ENCODE measurements at places on chromosomes 3 and 15.

DNA sequence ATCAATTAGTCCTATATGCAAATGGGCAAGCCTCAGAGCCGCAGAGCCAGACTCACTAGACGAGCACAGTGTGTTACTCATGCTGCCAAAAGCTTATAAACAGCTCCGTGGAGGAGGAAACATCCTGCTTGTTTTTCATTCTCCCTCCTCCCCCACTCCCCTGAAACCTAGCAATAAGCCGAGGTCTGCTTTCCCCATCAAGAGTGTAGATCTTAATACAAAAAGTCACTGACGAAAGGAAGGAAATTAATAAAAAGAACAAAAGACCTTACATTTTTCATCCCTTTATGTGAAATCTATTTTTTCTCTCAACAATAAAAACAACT, 88.5 kb downstream of the XXYLT1 start:
- DNase-seq = no peak

GRCh38 chr15:35698966-35699575, 153.1 kb upstream of the DPH6 start:
- DNase-seq = no peak

- DNase-seq = no peak
These were observed 76.8 kb upstream of the CHRNA7 start for GRCh38 chr15:31953478-31953877.

- no peak for DNase-seq
These were observed 6.9 kb upstream of the ZNF662 start for GRCh38 chr3:42898896-42899675.

DNA sequence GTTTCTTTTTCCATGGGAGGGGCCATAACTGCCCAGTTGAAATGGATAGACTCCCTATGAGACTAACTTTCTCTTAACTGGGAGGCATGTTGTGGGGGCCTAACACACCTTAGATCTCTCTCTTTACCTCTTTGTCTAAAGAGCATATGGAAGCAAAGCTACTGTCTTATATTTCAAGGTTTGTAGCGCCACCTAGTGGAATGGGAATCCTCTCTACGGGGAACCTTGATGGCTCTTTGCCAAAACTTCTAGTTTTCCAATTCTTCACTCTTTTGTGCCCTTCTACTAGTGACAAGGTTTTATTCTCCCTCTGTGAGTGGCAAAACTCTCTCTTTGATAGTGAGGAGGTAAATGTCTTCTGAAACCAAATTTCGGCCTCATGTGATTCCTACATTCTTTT, 1030.4 kb upstream of the CADM2 start:
- no peak for DNase-seq

GRCh38 chr3:126509597-126510307, 7.8 kb downstream of the UROC1 start:
- DNase-seq = peak; percentile 31

DNA sequence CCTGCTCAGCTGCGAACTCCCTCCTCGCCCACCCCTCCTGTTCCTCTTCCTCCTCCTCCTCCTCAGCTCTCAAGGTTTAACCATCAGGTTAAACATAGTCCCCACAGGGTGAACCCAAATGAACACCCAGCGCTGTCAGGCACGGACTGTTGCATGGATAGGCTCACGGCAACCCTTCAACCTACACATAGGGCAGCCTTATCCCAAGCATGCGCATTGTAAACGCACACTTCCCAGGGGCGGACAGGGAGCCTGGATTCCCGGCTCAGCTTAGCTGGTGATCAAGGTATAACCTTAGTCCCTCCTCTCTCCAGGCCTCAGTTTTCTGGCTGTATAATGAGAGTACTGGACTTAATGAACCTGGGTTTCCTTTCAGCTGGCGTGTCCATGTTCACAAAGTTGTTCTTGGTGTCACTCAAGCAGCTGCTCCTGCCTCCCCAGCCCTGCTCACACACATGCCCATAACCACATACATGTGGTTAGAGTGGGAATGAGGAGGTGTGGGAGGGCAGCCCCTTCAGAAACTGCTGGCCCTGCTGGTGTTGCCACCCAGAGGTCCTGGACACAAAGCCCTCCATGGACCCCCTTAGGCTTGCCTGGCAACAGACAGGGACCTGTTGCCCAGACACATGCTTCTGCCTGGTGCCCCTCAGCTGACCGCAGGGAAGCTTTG, 20.9 kb upstream of the VPS33B start:
- DNase-seq = no peak

DNA sequence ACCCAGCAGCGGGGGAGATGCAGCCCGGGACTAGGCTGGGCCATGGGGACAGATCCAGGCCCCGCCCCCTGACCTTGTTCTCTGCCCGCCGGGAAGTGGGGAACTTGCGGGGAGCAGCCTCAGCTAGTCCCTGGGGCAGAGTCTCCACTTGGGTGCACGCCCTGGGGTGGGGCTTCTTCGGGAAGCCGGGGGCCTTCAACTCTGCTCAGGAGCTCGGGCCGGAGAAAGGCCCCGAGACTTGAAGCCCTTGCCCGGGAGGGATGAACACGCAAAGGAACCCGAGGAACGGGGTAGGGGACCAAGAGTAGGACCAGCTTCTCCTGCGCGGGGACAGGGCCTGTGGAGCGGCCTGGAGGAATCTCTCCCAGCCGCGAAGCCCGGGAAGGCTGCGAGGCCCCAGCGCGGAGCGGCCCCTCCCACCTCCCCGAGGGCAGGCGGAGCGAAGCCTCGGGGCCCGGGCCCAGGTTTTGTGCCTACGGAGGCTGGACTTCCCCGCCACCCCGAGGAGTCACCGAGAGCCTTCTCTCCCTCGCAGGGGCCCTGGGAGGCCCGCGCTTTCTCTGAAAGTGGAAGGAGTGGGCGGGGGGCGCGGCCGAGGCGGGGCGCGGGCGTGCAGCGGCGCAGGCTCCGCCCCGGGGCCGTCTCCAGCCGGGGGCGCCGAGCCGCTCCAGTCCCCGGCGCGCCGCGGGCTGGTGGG, at the start of gene ITPKA:
Gene ITPKA, plus strand, starts transcription at position 670 of the 697 bp plus-strand sequence. CDS start 54 bp downstream, outside the sequence.
- DNase-seq = peak; percentile 61

- no peak for DNase-seq
These were observed 60.0 kb upstream of the DCBLD2 start for GRCh38 chr3:98961161-98962155.

DNA sequence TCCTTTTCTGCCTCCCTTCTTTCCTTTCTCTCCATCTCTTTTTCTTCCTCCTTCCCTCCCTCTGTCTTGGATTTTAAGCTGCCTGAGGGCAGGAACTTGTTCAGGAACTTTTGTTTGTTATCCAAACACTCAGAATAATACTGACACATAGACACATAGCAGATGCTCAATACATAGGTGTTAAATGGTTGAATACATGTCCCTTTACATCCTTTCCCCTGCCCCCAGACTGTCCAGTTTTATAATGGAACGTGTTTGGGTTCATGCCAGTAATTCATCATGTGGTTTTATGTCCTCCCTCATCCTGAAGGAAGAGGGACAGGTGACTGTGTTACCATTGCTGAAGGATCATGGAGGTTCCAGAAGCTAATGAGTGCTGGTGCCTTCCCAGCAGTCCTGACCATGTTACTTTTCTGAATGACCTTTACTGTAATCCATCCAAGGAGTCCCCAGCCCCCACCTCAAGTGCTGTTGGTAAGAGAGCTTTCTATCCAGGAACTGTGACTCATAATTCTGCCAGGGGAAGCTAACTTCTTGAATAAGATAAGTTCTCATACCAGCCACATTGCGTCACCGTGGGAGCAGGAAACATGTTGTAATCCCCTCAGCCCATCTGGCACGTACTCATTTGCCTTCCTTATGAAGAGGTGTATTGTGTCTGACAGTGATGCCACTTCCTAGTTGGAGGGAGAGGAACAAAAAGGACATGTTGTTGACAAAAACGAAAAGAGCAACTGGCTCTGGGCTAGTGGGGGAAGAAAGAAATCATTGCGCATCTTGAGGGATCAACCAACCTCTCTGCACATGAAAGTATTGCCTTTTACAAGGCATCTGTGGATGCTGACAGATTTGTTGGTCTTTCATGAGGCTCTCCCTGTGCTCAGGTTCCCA, 52.4 kb downstream of the IL1RAP start:
- no peak for DNase-seq

- DNase-seq = no peak
These were observed 25.9 kb downstream of the TBC1D2B start for GRCh38 chr15:78051596-78051995.

- DNase-seq = no peak
These were observed 33.6 kb upstream of the SEC13 start for GRCh38 chr3:10354361-10355015.

DNA sequence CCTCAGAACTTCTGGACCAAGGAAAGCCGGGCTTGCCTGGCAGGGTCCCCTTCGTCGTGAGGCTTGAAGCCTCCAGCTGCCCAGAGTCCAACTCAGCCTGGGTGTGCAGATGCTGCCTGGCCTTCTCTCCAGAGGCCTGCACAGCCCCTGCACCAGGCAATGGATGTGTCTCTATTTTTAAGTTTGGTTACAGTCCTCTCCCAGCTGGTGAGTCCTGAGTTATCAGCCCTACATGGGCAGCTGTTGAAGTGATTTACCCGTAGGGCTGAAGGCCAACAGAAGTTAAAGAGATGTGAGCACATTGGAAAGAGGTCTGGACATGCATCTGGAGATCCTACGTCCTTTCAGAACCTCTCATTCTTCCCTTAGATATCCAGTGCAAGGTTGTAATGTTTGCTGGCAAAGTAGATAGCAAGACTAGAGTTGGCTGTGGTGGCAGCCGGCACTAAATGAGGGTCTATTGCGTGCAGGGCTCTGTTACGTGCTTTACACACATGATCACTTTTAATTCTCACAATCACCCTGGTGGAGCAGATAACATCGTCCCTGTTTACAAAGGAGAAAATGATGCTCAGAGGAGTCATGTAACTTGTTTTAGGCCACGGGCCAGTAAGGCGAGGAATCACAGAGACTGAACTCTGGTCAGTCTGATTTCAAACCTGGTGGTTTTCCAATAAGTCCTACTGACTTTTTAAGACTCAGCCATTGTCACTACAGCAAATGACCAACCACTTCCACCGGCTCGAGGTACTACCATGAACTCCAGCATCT, 9.9 kb downstream of the FYCO1 start:
- no peak for DNase-seq

GRCh38 chr3:127800508-127800907, 21.8 kb downstream of the MGLL start:
- no peak for DNase-seq
